ENCODE measurements at places on chromosomes 3 and 15.
A peak's percentile ranks its signal among the peaks of the same experiment; 100 is the strongest.

GRCh38 chr3:107024551-107025026 is 352.6 kb upstream of the CCDC54 start:
- peak; percentile 16 for DNase-seq

DNA sequence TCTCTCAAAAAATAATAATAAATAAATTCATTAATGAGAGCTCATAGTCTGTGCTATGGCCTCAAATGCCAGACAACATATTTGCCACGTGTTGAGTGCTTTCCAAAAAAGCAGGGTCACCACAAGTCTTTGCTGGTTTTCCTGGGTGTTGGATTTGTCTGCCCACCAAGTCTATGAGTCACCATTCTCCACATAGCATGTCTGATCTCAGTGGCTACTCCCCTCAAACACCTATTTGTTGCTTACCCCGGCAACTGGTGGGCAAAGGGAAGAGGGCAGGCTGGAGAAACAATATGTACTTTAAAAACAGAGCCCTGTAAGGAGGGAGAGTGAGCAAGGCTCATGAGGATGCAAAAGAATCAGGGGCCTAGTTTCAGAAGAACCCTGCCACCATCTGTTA is 120.0 kb upstream of the ARRDC4 start:
- no peak for DNase-seq

GRCh38 chr3:68972358-68972979 is 40.1 kb upstream of the TAFA4 start:
- peak; percentile 86 for DNase-seq

GRCh38 chr15:37061996-37062395 is 38.4 kb downstream of the MEIS2 start:
- DNase-seq = no peak

GRCh38 chr3:102089239-102089638 is 239.9 kb downstream of the NFKBIZ start:
- DNase-seq = no peak

DNA sequence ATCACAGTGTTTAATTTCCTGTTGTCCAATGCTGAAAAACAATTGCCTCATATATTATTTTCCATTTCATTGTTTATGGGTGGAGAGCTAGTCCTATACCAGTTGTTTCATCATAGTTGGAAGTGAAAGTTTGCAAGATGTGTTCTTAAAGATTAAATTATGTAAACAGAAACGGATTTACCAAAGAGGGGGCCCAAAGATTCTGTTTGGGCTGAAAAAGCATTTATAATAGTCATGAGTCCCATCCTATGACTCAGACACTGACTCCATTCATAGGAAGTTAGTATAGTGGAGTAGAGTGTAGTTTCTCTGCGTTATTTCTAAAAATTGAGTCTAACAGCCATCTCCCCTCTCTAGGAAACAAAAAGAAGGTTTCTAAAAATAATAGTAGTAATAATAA is 24.3 kb downstream of the NFKBIZ start:
- no peak for DNase-seq

GRCh38 chr3:42752441-42752840 is 20.6 kb downstream of the CCDC13 start:
- DNase-seq = no peak

GRCh38 chr3:124834723-124835718 is 52.1 kb downstream of the ITGB5 start:
- peak; percentile 93 for DNase-seq

GRCh38 chr15:66411190-66411589 is 24.5 kb downstream of the MAP2K1 start:
- DNase-seq = no peak

GRCh38 chr3:86251781-86252180 is 739.2 kb downstream of the VGLL3 start:
- DNase-seq = no peak

GRCh38 chr15:68365140-68365745 is 66.7 kb downstream of the ITGA11 start:
- DNase-seq = no peak

- peak; percentile 47 for DNase-seq
Measured at GRCh38 chr3:13072239-13072599, 1.0 kb downstream of the IQSEC1 start.

DNA sequence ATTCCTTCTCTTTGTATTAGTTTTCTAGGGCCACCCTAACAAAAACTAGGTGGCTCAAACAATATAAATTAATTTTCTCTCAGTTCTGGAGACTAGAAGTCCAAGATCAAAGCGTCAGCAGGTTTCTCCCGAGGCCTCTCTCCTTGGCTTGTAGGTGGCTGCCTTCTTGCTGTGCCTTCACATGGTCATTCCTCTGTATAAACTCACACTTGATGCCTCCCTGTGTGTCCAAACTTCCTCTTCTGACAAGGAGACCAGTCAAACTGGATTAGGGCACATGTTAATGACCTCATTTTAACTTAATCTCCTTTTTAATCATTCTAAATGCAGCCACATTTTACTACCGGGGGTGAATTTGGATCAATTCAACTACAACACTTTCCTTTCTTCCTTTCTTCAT is 691.1 kb downstream of the DIPK2A start:
- no peak for DNase-seq

DNA sequence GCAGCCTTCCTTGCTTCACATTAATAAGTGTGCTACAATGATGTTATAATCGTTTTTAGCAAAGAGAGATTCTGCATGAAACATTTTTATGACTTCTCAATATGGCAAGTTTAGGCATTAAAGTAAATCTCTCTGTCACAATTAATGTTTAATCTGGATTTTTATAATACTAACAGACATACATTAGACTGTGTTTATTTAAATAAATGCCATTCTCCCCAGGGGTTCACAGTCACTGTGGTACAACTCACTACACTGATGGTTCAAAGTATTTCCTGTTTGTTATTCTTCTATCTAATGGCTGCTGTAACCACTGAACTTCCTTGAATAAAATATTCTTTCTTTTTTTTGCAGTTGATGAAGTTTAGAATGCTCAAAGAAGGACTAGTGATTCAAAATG is 59.0 kb downstream of the SLC12A1 start:
- no peak for DNase-seq
